AG04449 (cell line): ENCODE measurements at places on chromosomes 6 and 20.

- DNase-seq = no peak
These were observed 8.0 kb downstream of the FAM217B start for GRCh38 chr20:59948212-59948611.

GRCh38 chr6:28081486-28081751 lies 1.1 kb downstream of the ZNF165 start:
- DNase-seq = no peak

- no peak for DNase-seq
These were observed 332.0 kb downstream of the BTBD9 start for GRCh38 chr6:38307740-38308139.

- DNase-seq = no peak
These were observed 32.7 kb upstream of the MARCKS start for GRCh38 chr6:113824411-113824810.

GRCh38 chr6:40378071-40378724 lies 209.0 kb downstream of the LRFN2 start:
- DNase-seq = no peak

DNA sequence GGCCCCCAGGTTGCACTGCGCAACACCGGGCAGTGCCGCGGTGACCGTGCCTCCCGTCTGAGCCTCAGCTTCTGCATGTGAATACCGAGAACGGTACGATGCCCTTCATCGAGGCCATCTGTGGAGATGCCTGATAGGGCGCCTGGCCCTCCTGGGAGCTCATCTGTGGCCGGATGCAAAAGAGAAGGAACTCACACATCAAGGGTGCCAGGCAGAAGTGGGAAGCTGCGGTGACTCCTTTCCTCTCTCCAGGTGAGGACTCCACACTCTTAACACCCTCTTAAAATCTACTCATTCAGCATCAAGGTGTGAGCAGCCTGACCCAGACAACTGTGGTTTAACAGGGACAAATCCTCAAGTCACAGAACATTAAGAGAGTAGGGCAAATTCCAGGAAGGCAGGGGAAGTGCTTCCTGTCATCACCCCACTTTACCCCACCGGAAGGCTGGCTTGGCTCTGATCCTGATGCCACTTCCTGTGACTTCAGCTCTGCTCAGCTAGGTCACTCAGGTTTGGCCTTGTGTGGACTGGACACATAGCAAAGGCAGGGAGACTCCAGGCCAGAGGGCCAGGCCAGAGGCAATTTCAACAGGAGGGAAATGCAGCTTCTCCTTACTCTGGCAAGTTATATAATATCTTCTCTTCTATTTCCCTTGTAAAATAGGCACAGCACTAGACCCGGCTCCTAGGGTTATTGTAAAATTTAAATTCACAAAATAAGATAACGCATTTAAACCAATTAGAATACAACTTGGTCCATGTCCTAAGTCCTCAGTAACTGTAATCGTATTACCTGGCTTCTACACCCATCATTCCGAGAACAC lies 69.4 kb downstream of the CPNE5 start:
- DNase-seq = no peak

GRCh38 chr6:107645740-107646139 lies 155.8 kb downstream of the SOBP start:
- no peak for DNase-seq

DNA sequence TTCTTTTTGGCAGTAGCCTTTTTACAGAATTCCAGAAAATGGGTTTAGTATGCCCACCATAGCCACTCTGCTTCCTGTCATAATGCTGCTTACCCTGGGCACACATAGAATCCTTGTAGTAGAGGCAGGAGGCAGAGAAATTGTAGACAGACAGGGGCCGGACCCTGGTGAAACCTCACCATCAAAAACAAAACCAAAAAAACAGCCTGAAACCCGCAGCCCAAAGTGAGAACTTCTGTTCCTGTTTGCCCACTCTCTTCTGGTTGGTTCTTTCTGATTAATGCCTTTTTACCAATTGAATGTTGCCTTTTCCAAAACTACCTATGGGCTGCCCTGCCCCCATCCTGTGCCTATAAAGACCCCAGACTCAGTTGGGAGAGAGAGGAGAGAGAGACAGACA lies 188.2 kb downstream of the CDKAL1 start:
- no peak for DNase-seq

GRCh38 chr20:59157961-59158541 lies 5.6 kb upstream of the ZNF831 start:
- no peak for DNase-seq
